ENCODE measurements at places on chromosomes 5 and 9.

DNA sequence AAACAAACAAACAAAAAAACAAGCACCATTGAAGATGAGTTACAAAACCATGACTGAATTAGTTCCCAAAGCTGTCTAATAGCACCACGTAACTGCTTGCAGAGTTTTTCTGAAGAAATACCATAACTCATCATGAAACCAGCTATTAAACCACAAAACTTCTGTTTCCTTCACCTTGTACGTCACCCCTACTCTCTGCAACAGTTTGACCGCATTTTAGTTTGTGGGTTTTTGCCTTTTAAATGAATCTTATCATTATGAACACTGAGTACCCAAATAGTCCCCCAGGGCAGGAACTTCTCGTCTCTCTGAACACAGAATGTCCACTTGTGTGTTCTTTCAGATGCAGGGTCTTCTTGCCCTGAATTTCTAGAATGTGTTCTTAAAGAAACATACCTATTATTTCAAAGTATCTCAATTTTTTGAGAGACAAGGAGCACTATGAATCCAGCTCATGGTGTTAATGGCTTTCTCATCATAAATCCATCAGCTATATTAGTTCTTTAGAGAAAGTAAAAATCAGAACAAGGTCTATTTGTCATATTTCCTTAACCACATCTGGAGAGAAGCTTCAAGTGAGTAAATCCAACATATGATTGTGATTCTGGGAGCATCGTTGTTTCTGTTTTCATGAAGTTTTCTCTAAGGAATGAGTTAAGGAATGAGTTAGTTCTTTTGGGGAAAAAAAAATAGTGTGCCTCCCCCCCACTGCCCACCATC lies 210.6 kb downstream of the AUH start:
- DNase-seq: peak; percentile 74

DNA sequence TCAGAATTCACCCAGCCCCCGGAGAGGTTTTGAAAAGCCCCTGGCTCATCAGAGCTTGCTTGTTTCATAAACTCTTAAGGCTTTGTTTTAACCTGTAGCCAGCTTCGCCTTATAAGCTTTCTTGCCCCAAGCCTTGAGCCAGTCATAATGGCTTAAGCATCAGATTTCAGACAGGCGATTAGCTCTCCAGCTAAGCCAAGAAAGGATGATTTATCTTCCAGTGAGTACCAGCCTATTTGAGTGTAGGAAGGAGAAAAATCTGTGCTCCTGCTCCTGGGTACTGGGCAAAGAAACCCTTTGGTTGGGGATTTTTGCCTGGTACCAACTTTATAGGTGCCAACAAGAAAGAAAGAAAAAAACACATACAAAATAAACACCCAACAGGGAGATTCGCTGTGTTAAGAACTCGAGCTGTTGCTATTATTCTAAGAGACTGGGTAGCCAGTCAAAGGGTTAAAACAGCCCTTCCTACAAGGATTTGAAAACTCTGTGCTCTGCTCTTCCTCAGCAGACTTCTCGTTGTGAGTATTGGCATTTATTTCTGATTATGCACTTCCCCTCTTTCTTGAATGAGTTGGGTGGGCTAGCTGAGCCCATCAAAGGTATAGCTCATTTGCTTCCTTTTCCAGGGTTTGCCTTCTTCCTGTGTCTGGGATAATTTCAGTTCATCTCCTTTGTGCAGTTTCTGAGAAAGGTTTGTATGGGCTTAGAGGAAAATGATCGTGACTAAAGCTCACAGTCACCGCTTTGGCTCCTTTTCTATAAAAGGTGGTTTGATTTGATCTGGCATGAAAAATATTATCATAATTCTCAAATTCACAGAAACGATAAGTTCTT lies 157.2 kb upstream of the DMRT1 start:
- no peak for DNase-seq

DNA sequence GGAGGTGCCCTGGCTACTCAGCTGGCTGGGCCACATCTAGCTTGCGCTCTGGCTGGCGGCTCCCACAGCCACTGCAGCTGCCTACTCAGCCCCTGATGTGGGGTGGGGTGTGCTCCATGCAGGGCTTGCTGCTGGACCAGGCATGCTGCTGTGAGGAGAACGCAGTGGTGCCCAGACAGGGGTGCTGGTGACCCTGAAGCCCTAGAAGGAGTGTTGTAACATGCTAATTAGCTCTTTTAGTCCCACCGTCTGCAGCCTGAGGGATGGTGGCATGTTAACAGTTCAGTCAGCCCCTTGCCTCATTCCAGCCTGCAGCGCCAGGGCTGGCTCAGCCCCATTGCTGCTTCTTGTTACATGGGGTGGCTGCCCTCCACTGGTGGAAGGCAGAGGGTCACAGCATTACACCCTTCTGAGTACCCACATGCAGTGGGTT lies 642.3 kb downstream of the DMRTA1 start:
- DNase-seq: no peak

DNA sequence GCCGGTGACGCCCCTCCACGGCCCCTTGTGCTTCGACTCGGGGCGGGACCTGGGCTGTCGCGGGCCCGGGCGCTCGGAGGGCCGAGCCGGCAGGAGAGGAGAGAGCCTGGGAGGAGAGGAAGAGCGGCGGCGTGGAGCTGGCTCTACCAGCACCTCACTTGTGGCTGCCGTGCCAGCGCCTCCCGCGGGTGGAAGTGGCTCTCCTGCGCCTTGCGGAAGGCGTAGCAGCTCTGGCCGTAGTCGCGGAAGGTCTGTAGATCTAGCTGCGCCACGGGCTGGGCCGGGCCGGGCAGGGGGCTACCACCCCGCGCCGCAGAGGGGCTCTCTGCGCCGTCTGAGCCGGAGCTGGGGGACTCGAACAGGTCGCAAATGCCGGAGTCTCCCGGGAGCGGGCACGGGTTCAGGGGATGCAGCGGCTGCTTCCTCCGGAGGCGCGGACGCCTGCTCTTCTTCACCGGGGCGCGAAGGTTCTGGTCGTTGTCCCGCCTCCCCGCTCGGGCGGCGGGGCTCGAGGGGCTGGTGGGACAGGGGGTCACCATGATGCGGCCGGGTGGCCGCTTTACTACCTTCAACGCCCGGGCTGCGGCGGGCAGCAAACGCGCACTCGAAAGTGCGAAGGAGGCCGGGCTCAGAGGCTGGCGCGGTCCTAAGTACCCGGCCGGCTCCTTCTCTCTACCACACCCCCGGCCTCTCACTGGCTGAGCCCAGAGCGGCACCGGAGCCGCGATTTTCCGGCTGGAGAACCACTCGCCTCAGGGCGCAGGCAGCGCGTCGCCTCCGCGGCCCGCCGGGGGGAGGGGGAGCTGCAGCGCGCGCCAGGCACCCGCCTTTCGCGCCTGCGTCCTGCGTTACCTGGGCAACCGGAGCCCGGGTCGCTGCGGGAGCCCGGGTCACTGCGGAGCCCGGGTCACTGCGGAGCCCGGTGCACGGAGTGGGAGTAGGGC lies at the start of gene CCNO:
CCNO (minus strand) TSS at position 624 of the 944 bp plus-strand sequence; CDS start at position 539, 85 bp downstream.
- DNase-seq: peak; percentile 52

DNA sequence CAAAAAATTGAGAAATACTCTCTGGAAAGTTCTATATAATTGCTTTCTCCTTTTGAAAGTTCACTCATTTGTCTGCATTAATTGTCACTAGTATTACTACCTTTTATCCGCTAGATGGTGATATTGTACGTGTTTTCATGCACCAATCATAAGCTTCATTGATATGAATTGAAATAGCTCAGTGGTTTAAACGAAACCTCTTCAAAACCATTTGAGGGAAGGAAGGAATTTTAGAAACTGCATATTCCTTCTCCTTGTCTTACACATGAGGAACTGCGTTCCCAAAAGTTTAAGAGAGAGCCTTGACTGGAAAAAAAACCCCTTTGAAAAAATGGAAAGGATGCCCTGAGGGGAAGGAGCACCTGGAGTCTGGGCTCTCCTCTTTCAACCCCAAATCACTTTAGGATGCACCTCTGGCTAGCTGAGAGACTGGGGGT lies 98.6 kb downstream of the YTHDC2 start:
- DNase-seq: peak; percentile 33

GRCh38 chr5:138159666-138160065 lies 18.8 kb downstream of the BRD8 start:
- DNase-seq: no peak

DNA sequence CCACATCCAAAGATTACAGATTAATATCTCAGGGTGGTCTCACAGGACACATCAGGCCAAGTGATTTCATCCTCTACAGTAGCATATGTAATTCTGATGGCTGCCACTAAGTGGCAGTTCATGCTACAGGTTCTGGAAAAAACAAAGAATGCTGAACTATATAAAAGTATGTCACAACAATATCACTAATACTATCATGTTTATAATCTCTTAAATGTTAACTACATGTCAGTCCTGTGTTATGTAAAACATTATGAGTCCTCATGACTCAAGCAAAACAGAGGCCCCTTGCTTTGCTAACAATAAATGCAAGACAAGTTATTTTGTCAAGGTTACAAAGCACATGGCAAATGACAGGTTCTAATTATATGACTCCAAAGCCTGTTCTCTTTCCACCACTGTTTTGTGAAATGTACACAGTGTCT lies 233.2 kb downstream of the FBXL17 start:
- no peak for DNase-seq

- no peak for DNase-seq
Observed at GRCh38 chr5:68405784-68406743, 190.5 kb downstream of the PIK3R1 start.

DNA sequence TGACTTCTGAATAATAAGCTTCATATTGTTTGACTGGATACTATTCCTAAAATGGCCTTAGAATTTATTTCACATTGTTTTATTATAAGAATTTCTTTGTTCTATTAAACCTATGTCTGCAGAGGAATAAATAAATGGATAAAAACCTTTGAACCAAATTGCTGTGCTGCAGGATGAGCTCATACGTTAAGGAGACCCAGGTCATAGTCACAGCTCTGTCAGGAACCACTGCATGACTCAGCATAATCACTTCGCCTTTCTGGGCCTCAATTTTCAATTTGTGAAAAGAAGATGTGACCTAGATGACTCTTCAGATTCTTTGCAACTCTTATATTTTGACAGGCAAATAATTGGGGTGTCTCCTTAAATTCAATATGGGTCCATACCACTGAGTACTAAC lies 36.7 kb upstream of the HMHB1 start:
- DNase-seq: no peak

DNA sequence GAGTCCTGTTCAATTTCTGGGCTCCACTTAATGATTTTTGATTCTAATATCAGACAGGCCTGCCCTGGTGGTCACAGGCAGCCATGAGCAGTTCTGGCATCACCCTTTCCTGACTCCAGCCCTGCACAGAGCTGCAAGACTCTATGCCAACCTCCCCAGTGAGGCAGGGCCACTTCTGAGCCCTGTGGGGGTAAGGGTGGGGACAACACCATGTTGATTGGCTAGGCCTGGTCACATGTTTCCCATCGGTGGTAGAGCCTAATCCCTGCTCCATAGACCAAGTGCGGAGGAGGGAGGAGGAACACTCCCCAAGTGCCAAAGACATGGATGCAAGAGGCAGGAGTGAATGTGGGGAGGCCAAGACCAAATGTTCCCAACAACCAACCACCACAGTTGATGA lies 134.6 kb downstream of the PHF2 start:
- DNase-seq: no peak

- no peak for DNase-seq
Observed at GRCh38 chr5:86115164-86115563, 502.6 kb upstream of the COX7C start.

DNA sequence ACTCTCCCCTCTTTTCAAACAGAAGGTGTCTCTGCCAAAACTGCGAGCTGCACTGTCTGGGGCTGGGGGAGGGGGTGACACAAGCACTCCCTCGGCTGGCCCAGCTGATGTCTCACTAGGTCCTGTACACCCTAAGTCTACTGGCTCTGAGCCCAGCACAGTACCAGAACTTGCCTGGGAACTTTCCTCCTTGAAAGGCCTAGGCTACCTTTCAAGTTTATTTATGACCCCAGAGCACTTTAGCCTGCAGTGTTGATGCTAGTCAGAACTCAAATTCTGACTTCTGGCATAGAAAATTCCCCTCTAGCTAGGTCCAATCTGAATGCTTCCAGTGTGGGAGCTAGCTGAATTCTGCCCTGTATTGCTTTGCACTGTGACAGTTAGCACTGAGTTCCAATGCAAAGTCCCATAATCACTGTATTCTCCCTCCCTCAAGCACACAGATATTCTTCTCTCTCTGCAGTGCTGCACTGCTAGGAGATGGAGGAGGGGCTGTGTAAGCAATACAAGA lies 10.5 kb downstream of the LURAP1L start:
- DNase-seq: no peak

GRCh38 chr5:107373549-107374263 lies 297.0 kb downstream of the EFNA5 start:
- DNase-seq: no peak

- DNase-seq: no peak
Observed at GRCh38 chr9:90853945-90854344, 52.3 kb downstream of the SYK start.

DNA sequence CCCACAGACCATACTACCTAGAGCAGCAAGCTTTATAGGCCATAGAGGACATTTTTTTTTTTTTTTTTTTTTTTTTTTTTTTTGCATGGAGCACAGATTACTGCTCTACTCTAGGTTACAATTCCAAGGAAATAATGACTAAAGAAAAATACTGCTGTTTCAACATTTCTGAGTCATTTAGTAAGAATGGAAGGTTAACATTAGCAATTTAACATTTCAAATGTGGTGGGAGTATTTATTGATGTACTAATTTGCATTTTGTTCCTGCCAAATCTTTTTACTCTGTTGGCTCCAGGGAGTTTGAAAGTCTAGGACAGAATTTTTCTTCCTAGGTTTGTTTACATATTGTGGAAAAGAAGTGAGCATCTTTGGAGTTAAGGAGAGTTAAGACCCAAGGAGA lies 142.1 kb upstream of the CCDC152 start:
- DNase-seq: no peak

GRCh38 chr5:38795986-38796741 lies 49.6 kb upstream of the OSMR start:
- no peak for DNase-seq

- no peak for DNase-seq
Observed at GRCh38 chr5:76681287-76681686, 34.6 kb upstream of the F2R start.

DNA sequence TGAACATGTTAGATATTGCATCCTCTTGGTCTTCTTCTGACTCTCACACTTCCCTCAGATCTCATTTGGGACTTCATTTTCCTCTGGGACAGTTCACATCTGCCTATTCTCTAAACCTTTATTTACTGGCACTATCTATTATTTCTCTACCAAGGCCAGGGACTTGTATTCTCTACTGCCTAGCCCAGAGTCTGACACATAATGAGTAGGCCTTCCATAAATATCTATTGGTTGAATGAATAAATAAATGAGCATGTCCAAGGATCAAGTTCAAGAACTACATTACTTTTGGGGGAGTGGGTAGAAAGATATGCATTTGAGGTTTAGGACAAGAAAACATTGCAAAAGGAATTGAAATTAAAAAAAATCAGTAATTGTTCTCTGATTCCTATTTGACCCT lies 250.3 kb downstream of the TRIM32 start:
- no peak for DNase-seq

DNA sequence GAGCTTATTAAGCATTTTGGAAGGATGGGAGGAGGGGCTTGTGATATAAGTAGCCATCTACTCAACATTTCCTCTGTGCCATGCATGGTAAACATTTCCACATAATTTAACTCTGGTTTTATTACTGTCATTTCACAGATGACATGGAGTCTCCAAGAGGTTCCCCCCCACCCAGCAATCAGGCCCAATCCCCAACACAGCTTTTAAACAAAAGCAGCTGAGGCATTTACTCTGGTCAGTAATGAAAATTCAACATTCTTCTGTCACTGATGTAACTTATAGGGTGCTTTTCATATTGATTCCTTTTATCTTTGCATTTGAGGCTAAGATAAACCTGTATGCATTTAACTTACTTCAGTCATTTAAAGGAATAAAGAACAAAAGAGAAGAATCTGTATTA lies 128.1 kb downstream of the COL23A1 start:
- no peak for DNase-seq

GRCh38 chr9:79390077-79390698 lies 181.6 kb upstream of the TLE4 start:
- no peak for DNase-seq

- DNase-seq: no peak
Observed at GRCh38 chr5:10838038-10838437, 77.0 kb upstream of the DAP start.

Measured in naive thymus-derived CD4-positive, alpha-beta T cell (primary cell).